ENCODE measurements at places on chromosomes 1 and 21.

DNA sequence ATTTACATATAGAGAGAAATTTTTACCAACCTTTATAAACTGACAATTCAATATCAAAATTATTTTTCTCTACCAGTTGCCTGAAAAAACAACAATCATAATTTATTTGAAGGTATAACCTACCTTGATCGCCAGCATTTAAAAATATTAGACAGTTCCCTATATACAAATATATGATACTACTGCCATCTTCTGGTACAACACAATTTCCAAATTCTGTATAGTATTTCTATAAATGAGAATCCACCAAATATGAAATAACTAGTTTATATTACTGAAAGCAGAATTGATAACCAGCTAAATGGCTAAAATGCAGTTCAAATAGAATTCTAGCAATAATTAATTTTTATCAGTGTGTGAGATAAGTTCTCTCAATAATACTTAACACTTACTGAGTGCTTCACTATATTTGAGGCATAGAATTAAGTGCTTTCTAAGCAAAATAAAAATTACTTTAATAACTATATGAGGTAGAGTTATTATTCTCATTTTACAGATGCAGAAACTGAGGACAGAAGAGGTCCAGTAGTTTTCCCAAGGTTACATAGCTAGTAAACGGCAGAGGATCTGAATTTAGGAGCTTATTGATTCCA lies 75.6 kb downstream of the PIGK start:
- DNase-seq, result no peak

GRCh38 chr1:16120940-16121410 lies 34.9 kb downstream of the EPHA2 start:
- no peak for DNase-seq

DNA sequence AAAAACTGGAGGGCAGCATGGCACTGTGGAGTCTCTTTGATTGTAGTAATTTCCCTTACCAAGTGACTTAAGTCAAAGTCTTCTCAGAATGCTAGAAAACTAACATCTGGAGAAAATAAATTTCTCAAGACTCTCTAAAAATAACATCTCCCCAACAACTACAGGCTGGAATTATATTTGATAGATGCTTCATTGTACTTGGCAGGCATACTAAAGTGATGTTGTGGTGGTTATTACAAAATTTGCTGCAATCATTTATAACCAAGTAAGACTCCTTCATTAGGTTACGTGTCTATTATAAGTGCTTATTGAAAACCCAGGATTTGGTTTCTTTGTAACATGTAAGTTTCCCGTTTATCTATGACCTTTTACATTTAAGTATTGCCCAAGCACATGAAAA lies 132.9 kb upstream of the NRIP1 start:
- DNase-seq, result no peak

DNA sequence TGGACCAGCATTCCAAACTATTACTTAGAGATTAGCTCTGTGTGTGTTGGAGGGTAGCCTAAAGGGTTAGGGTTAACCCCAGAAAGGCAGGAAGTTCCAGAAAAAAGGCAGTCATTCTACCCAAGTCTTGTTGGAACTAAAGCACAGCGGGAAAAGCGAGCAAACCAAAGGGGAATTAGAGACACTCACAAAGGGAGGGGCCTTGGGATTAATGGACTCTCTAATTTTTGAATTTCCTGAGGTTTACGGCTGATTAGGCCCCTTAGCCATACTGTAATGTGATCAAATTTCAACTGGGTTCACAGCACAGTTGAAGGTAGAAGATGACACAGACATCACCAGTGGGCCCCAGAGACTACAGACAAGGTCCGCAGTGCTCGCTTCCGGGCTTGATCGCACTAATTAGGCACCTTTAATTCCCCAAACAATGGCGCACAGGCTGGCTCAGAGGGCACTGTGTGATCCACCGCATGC lies 28.3 kb downstream of the CAPZB start:
- DNase-seq, result no peak

DNA sequence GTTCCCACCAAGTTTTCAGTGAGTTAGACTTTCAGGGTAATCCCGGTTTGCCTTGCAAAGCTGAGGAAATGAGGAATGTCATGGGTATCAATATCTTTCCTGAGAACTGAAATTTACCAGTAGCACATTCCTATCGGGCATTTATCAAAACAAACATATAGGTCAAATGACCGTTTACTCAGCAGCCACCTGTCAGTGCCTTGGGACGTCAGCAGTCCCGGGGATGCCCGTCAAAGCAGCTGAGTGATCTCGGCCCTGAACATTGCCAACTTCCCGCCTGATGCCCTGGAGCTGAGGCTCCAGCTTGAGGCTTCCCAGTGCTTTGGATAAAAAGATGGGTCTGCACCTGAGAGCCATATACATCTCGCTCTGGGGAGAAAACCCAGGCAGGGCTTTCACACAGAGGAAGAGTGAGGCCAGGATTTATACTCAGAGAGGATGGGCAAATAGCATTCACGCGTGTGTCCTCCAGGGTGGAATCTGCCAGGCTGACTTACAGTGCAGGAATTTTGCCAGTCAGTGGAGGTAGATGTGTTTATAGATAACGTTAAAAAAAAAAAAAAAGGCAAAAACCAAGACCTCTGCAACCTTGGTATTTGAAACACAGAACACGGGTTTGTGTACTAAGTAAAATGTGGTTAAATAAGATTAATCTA lies 435.7 kb upstream of the VAMP3 start:
- DNase-seq, result no peak

DNA sequence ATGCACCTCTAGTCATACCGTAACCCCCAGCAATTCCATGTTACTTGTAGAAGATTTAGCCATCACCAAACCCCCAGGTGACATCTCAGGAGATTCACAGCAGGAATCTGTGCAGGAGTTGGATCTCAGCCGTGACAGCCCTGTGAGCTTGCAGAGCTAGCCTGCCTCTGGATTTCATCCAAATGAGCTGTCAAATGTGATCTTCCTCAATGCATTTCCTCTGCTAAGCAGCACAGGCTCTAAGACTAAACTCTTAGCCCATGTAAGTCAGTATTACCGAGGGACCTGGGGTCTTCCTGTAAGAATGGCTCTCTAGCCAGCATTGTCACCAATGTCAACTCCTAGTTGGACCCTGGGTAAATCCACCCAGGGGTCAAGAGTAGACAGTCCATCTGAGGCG lies 41.7 kb downstream of the UMODL1 start:
- no peak for DNase-seq

DNA sequence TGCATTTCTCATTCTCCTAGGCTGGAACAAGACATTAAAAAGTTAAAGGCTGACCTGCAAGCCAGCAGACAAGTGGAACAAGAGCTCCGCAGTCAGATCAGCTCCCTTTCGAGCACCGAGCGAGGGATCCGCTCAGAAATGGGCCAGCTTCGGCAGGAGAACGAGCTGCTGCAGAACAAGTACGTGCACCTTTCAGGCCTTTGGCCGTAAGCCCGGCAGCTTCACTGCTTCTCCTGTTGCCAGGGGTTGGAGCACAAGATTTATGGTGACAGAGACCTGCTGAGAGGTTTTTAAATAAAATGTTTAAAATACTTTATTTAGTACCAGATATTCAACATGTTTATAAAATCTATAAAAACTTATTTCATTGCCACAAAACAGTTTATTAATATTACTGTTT lies 53.4 kb downstream of the MACO1 start:
- no peak for DNase-seq

DNA sequence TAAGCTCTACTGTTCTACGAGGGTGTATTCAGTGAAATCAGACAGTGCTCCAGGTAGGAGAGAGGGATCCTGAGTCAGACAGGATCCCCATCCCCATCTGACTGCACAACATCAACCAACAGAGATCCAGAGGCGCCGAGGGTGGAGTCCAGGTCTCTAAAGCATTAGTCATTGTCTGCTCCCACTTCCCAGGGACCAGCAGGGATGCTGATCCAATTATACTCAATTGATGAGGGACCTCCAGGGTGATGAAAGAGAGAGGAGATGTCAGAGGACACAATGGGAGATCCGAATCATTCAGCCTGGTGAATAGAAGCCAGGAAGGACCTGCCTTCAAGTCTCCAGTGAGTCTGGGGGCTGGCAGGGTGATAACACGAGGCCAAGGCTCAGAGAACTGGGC lies 39.5 kb upstream of the STMN1 start:
- DNase-seq, result no peak

DNA sequence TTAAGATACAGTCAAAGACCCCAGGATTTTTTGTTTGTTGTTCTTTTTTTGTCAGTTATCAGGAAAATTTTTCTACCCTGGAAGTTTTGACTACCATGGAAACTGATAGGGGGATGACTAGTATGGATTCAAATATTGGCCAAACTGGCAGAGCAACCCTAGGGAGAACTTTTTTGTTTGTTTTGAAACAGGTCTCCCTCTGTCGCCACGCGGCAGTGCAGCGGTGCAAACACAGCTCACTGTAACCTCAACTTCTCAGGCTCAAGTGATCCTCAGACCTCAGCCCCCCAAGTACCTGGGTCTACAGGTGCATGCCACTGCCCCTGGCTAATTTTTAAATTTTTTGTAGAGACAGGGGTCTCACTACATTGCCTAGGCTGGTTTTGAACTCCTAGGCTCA lies 46.6 kb downstream of the TOR3A start:
- DNase-seq, result no peak

DNA sequence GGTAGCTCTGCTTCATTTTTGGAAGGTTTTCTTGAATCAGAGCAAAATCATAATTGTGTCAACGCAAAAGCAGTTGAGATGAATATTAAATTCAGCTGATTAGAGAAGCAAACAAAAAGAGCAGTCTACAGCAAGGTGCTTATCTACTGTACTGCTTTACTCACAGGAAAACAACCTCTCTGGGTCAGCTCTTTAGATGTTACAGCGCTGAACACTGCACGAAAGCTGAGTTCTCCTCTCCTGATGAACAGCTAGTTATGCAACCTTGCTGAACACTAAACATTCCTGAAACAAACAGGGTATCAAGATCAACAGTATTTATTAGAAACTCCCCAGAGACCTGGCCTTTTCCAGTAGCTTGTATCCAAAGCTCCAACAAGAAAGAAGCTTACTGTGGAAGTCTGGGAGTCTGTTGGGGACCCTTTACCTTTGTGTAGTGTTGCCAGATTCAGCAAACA lies 41.3 kb downstream of the TBCE start:
- DNase-seq, result no peak

DNA sequence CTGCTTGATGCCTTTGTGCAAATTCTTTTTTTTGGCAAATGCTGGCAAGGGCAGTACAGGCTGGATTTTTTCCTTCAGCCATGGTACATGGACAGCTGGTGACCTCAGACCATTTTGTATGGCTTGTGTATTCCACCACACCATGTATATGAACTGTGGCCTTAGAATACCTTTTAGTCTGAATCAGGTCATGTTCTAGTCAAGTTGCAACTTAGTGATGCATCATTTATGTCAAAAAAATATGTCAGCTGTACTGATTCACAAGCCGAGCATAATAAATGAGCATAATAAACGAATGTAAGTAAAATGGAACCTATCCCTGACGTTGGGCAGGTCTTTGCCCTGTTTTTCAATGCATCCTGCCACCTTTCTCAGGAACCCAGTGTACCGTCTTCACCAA lies 219.7 kb upstream of the RUNX1 start:
- no peak for DNase-seq

- no peak for DNase-seq
These were observed 49.8 kb downstream of the SLC35D1 start for GRCh38 chr1:67004176-67004575.

- no peak for DNase-seq
These were observed 13.1 kb downstream of the ICMT start for GRCh38 chr1:6222636-6223035.

GRCh38 chr21:33950431-33951079 lies 35.0 kb upstream of the ATP5PO start:
- no peak for DNase-seq

DNA sequence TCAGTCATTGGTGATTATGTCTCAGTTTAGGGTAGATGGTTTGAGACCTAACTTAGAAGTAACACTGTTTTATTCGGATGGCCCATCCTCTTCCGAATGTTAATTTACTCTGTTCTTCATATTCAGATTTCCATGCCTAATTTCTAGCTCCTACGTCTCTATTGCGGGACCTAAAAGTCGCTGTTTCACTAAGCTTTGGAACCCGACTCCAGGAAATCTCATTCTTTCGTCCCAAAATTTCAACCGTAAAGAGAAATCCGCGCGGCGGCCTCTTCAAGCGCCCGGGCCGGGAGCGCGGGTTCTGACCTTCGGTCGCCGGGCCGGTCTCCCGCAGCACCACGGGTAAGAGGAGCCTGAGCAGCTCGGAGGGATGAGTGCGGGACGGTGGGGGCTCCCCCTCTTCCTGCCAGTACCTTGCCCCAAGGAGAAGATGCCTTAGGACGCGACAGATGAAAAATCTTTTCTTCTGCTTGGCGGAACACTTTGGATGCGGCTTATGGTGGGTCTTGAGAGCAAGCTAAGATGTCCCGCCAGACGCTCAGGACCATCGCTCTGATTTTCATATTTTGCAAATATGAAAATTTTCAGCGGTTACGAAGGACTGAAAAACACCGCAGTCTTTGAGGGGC lies 128.7 kb downstream of the PPIAL4G start:
- DNase-seq, result no peak

GRCh38 chr21:32427958-32428623 lies 15.6 kb downstream of the EVA1C start:
- no peak for DNase-seq

DNA sequence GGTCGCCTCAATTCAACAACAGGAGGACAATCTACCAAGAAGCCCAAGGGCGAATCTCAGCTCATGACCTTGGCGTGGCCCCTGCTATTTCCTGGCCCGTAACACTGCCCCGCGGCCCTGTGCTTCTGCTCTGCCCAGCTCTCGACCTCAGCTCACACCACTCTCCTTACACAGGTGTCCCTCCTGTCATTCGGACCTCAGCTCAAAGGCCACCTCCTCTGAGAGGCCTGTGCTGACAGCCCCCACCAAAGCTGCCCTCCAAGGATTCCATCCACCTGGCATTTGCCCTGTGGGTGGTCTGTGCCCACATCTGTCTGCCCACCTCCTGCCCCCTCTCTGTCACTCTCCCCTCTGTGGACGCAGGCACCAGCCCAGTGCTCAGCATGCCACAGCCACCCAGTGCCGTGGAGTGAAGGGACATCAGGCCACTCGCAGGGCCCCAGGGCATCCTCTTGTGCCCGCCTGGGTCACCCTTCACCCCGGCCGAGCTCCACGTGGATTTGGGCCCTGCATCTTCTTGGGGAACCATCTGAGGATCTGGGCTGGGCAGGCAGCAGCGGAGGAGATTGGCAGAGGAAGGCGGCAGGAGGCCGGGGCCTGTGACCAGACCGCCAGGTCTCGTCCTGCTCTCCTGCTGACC lies 70.3 kb downstream of the DHRS3 start:
- DNase-seq, result no peak

DNA sequence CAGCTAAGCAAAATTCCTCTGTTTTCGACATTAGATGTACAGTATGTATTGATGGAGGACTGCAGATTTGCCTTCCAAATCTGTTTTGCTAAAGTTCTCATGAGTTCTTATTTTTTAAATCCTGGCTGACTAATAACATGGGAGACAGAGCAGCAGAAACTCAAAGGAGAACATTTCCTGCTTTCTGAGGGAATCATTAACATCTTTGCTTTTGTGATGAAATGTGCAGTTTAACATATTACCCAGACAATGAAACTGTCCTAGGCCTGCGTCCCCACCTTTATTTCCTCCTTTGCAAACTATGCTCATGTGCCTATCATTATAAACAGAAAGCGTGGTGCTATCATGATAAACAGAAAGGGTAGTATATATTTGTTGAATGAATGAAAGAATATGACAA lies 149.9 kb downstream of the ZP4 start:
- DNase-seq, result no peak

GRCh38 chr1:193700710-193701355 lies 514.4 kb upstream of the B3GALT2 start:
- no peak for DNase-seq

Measured in GF-D8 (cell line).